ENCODE measurements at places on chromosomes 2 and 18.

DNA sequence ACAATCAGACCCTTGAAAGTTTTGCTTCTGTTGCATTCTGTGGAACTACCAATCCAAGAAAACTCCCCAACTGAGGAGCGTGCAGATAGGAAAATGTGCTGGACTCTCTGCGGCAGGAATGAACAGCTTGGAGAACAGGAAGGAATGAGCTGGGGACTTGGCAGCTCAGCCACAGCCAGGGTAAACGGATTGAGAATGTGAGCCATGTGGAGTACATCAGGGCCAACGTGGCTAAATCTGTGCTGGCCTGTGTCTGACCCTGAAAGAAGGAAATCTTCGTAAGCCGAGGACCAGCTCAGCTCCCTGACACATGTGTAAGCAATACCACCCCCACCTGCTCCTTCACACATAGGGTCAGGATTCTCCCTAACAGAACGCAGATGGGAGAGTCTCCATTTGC is 1023.7 kb downstream of the BCL11A start:
- DNase-seq, result no peak

GRCh38 chr2:151111599-151112278 is 149.9 kb downstream of the RBM43 start:
- DNase-seq, result peak; percentile 7

DNA sequence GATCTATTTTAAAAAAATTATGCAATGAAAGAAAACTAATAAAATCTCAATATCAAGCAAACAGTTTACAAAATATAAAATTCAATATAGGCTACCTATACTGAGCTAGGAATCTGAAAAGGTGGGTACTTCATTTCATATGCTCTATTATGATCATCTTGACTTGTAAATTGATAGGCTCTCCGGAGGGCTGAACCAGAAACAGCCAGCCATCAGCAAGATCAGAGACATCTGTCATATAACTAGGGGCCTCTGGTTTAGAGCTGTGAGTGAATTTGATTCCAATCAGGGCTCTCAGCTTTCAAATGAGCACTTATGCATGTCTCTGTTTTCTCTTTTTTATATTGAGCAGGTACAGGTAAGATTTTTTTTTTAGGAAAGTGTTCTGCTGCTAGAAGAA is 114.2 kb downstream of the SPHKAP start:
- no peak for DNase-seq

- no peak for DNase-seq
Measured at GRCh38 chr18:13510594-13510993, 215.8 kb downstream of the FAM210A start.

- no peak for DNase-seq
Measured at GRCh38 chr2:204696124-204696523, 150.8 kb downstream of the PARD3B start.

DNA sequence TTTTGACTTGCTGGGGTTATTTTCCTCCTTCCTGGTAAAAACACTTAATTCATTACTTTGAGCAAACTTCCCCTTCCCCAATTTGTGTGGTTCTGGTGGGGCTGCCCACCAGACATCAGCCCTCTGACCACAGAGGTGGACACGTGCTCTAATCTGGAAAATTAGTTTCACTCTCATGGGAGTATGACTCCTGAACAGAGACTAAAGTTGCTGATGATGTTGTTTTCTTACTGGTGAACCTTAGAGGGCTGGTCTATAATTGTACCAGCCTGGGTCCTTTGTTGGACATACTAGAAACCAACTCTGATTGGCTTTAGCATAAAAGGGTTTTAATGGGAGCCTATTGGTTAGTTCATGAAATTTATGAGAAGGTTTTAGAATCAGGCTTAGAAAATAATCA is 54.1 kb upstream of the ACYP2 start:
- DNase-seq, result no peak

GRCh38 chr18:52395146-52395852 is 55.3 kb downstream of the DCC start:
- no peak for DNase-seq

DNA sequence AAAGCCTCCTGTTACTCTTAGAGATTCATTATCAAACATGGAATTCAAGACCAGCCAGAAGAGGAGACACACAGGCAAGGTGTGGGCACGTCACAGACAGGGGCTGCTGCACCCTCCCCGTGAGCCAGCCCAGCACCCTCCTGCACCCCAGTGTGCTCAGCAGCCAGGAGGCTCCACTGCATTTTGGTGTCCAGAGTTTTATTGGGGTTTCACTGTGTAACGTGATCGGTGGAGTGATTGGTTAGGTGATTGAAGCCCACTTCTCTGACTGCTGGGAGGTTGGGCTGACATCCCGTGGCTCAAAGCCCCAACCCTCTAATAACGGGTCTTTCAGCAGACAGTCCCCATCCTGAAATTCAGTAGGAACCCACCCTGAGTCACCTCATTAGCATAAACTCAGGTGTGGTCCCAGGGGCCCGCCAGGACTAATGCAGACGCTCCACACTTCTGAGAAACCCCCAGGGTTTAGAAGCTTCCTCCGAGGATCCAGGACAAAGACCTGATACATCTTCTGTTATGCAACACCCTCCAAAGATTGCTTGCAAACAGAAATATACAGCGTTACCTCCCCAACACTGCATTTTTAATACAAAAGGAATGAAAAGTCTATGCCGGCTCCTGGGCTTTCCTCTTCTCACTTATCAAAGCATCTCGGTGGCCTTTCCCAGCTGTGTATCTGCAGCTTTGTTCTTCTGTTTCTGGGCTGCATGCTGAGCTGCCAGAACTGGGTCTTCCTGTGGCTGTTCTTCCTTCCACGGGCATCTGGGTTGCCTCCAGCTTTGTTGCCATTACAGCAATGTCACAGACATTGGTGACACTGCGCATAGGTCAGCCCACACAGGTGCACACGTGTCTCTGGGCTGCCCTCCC is 43.7 kb upstream of the SNED1 start:
- DNase-seq, result no peak

DNA sequence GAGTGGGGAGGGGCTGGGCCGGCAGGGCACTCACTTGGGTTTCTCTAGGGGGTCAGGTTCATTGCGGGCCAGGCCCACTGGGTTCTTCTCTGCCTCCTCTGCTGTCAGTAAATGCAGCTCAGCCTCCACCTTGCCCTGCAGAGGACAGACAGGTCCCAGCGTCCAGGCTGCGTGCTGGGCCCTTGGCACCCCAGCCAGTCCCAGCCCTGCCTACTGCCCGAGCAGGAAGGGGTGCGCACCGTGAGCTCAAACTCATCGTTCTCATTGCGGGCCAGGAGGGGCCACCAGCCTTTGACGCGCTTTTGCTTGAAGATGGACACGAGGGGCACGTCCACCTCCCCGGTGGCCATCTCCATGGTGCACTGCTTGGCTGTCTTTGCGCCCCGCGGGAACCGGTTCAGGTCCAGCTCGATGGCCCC is 17.3 kb downstream of the OTOF start:
- DNase-seq, result no peak

GRCh38 chr2:199128476-199129229 is 329.1 kb downstream of the SATB2 start:
- no peak for DNase-seq

GRCh38 chr2:220075835-220076234 is 448.4 kb downstream of the SLC4A3 start:
- no peak for DNase-seq

DNA sequence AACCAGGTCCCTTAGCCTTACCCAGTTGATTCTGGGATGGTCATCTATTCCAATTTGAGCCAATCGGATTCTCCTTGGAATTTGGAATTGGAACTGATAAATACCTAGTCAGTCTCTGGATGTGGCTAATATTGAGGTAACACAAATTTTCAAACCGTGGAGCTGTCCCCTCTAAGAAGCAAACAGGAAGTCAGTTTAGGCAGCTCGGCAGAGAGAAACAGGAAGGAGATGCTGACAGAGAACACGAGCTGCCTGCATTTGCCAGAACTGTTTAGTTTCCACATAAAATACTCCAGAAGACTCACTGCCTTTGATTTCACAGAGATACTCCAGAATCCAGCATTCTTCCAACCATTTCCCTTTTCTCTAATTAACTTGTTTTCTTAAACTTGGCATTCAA is 1024.9 kb downstream of the BCL11A start:
- no peak for DNase-seq

- DNase-seq, result no peak
Measured at GRCh38 chr2:55061523-55062344, 11.5 kb upstream of the RTN4 start.

DNA sequence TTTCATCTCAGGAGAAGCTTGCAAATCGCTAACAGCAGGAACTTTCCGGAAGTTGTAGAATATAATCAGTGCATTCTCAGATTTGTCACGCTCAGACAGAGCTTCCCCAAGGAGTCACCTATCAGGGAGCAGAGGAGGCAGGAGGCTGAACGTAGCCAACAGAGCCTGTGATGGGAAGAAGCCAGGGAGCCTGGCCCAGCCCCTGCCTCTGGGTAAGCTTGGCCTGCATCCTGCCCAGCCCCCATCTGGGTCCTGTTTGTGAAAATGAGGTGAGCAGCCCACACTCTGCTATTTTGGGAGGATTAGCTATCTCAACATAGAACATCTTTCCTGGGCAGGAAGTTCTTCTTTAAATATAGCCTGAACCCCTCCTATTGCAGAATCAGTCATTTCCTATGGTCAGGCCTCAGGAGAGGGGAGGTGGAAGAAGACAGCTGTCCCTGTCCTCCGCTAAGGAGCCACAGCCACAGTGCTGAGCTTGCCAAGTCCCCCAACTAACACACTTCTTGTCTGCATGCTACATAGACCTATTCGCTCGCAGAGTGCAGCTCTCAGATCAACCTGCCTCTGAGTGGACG is 19.2 kb upstream of the PKDCC start:
- DNase-seq, result no peak

- no peak for DNase-seq
Measured at GRCh38 chr2:120869730-120870466, 134.2 kb downstream of the GLI2 start.

- no peak for DNase-seq
Measured at GRCh38 chr18:48340560-48340959, 68.6 kb downstream of the ZBTB7C start.

DNA sequence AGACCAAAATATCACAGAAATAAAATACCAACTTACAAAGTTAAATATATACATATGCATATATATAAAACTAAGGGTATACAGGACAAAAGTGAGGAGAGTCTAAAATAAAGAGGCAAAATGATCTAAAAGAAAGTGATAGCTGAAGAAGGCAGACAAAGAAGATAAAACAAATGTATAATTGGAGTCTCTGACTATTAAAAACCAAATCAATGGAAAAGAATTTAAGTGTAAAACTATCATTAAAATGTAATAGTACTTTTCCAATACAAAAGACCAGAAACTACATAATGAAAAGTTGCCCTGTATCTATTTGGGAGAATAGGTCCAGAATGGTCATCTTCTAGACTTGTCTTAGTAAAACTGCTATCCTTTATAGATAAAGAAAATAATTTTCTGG is 267.4 kb upstream of the KLHL14 start:
- no peak for DNase-seq

GRCh38 chr2:105546628-105546974 is 147.8 kb upstream of the FHL2 start:
- no peak for DNase-seq

GRCh38 chr18:46046126-46046525 is 25.9 kb downstream of the PSTPIP2 start:
- no peak for DNase-seq

- DNase-seq, result no peak
Measured at GRCh38 chr2:7032371-7032770, 115.2 kb downstream of the RNF144A start.
